Stimulated activated CD4-positive, alpha-beta T cell treated with anti-CD3 and anti-CD28 coated beads, Interleukin-4, amount 100 ng/mL, for 1 hour (primary cell): ENCODE measurements at places on chromosomes 6 and 20.

- no peak for DNase-seq
Measured at GRCh38 chr6:85015396-85015990, 251.1 kb upstream of the TBX18 start.

DNA sequence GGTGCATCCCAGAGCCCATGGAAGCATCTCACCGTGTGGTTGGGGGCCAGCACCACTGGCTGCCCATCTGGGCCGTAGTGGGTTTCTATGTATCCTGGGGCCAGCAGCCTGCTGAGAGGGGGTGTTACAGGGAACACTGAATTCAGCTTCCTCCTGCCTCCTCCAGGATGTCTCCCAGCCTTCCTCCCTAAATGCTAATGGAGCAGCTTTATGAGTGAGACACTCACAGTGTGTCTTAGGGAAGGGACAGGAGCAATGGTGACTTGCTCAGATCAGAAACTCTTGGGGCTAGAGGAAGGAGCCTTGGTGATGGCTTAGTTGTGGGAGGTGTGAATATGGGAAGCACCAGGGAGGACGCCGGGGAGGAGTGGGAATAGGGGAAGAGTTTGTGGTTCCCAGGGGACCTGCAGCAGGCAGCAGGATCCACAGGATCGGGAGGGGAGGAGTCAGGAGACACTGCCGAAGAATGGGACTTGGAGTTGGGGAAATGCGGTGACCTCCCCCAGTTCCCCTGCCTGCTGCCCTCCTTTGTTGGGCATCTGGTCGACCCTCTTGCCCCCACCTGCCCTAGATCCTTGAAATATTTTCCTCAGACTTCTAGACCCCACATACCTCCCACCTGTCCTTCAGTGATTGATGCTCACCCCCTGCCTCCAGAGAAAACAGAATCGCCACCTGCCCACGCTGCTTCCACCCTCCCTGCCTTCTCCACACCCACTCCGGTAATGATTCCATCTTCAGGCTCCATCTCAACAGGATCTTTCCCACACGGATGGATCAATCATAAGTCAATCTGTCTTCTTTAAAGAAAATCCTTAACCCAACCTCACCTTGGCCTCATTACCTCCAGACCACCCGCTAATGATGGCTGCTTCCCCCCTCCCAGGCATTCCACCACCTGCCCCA, 6.6 kb downstream of the ADAM33 start:
- no peak for DNase-seq

DNA sequence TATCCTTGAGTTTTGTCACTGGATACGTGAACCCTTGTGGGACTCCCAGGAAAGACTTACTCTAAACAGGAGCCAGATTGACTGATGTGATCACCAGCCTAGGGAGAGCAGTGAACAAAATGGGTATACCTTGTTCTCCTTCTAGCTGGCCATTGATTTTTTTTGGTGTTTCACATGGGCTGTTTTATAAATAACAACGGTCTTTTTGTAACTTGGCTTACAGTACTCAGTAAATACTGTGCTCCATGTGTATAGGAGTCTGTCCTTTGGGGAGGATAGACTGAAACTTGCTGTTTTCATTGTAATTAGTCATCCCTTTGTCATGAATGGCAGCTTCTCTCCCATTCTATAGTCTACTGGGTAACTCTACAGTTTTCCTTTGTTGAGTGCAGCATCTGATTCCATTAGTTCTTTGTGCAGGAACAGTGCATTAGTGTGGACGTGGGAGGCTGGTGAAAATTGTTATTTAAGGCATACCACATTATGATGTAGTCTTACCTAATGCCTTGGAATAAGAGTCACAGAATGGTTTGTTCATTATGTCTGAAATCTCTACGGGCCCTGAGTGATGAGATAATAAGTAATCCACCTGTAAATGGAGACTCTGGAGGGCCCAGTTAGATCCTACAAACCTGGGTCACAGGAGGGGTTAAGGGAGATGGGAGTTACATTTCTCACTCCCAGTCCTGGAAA, 89.5 kb downstream of the TIAM2 start:
- no peak for DNase-seq

DNA sequence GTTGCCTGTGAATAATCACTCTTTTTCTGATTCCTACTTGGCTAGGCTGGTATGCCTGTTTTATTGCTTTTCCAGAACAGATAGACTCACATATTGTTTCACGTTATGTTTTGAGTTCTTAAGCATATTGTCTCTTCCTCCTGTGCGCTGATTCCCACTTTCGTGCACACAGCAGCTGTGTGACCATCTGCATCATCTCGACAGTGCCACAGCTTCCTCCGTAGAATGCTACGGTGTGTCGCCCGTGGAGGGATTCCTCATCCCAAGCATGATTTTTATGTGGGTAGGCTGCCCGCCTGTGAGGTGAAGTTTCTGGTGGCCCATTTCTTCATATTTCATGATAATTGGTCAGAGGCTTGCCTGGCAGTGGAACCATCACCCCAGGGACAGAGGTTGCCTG, 31.8 kb downstream of the PLCB4 start:
- no peak for DNase-seq

- no peak for DNase-seq
Measured at GRCh38 chr6:129499843-129500219, 210.1 kb downstream of the ARHGAP18 start.

DNA sequence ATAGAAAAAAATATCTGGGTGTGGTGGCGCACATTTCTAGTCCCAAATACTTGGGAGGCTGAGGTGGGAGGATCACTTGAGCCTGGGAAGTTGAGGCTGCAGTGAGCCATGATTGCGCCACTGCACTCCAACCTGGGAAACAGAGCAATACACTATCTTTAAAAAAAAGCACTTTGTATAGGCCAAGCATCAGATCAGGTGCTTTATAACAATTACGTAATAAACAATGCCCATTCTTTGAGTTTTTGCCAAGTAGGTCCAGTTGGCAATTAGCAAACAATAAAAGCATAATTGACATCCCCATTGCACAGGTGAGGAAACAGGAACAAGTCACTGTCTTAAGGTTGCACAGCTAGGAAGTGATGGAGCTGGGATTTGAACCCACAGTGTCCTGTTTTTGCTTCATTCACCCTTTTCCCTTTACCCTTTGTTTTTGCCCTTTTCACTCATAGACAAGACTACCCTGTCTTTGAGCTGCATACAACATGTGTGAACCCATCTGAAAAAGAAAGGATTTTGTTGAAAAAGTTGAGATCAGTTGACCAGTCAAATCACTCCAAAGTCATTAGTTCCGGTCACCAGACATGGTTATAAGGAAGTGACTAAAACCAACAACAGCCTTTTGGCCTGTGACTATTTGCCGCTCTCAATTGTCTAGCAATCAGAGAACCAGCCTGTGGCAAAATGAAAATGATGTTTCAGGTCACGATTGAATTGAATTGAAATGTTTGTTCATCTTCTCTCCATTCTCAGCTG, 303.6 kb downstream of the TFAP2C start:
- no peak for DNase-seq

DNA sequence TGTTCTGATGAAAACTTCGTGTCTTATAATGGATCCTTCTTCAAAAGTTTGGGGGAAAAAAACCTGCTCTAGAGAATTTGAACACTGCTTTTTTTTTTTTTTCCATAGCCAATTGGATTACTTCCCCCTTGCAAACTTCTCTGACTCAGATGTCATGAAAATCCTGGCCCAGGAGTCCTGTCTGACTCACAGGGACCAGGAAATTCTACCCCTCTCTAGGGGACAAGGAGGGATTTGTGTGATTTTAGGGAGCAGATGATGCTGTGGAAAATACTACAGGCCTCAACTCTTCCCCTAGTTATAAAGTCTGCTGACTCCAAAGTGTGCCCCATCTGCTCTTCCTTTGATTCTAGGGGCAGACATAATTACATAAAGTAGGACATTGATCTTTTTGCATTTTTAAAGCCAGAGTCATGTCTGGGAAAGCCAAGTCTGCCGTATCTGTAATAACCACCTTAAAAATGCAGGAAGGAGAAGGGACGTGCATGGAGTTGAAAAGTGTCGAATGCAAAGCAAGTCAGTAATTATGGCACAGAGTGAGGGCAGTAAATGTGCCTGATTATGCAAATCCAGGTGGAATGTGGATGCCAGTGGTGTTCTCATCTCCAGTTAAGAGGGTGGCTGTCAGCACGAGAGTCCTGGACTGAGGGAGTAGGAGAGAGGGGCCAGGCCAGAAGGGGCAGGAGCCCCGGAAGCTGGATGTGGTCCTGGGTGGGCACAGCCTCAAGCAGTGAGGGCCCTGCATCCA, 144.3 kb upstream of the SULF2 start:
- no peak for DNase-seq

- no peak for DNase-seq
Measured at GRCh38 chr6:164396071-164397047, 913.0 kb downstream of the C6orf118 start.

GRCh38 chr6:144087789-144088426, 7.5 kb downstream of the SF3B5 start:
- no peak for DNase-seq

DNA sequence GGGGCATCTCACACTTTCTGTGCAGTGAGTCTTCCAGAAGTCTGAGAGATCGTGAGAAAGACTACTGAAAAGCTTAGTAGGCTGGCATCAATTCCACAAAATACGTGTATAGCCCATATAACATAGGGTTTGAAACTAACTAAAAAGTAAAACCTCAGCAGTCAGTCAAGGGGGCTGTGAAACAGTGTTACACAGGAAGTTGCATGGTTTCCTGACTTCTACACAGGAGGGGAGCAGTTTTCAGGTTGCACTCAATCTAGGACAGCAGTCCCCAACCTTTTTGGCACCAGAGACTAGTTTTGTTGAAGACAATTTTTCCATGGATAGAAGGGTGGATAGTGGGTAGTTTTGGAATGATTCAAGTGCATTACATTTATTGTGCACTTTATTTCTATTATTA, 4.7 kb upstream of the LY86 start:
- no peak for DNase-seq

DNA sequence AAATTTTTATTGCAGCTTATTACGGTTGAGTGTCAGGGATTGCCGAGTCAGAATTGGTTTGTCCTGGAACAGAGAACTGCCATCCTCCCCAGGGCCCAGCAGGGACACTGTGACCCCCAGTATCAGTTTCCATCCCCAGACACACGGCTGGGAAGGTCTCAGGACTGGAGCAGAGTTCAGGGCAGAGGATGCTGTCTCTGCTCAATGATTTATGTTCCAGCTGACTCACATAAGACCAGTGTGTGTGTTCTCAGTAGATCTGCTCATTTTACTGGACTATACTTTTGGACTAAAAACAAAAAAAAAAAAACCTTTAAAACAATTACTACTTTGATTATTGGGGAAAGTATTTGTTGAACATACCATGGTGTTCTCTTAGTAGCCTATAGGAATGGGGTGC, 44.2 kb downstream of the FNDC1 start:
- DNase-seq, result no peak

- no peak for DNase-seq
Measured at GRCh38 chr6:109524129-109524528, 41.1 kb upstream of the ZBTB24 start.

DNA sequence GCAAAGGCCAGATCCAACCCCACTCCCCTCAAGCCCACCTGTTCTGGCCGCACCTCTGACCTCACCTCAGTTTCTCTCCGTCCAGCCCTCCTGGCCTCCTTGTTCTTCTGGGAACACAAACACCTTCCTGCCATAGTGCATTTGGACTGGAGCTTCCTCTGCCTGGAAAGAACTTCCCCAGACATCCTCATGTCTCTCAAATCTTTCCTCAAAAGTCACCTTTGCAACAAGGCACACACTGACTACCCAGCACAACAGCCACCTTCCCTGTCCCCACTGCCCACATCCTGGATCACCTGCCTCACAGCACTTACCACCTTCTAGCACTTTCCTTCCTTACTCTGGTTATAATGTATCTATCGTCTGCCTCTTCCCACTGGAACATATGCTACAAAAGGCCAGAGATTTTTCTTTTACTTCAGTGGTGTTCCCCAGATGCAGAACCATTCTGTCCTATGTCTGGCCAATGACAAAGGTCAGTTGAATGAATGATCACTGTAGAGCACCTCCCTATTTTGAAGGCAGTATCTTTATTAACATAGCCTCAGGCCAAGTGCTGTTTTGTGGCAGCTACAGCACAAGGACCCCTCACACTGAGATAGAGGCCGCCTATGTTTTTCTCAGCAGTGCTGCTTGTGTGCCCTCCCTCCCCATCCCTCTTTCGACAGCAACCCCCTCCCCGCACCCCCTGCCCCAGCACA, 4.1 kb downstream of the HLA-B start:
- DNase-seq, result peak; percentile 18

DNA sequence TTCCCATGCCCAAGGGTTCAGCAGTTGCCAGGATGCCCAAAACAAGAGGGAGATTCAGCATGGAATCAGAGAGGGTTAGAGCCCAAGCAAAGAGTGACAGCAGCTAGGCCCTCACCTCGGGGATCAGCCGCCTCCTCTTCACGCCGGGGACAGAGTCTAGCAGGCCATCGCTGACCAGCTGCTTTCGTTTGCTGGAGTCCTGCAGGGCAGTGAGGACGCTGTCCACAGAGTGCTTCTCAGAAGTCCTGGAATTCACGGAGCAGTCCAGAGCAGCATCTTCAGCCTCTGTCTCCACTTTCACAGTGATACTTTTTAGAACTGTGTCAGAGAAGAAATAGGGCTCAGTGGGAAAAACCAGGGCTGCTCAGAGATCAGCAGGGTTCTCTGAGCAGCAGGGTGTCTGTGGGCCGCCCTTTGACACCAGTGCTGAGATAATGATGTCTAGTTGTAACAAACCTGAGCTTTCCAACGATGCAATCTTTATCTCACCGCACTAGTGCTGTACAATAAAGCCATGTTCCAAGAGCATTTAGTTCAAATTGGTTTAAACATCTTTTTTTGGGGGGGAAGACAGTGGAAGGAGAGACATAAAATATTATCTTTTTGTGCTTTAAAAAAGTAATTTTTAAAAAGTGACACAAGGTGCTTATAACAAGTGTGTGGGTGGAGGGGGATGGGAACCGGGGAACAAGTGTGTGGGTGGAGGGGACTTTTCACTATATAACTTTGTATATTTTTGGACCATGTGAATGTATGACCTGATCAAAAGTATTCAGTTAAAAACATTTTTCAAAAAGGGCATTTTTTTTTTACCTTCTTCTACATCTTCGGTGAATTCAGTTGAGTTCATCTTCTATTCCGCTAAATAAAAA, 16.6 kb downstream of the BEND3 start:
- no peak for DNase-seq

DNA sequence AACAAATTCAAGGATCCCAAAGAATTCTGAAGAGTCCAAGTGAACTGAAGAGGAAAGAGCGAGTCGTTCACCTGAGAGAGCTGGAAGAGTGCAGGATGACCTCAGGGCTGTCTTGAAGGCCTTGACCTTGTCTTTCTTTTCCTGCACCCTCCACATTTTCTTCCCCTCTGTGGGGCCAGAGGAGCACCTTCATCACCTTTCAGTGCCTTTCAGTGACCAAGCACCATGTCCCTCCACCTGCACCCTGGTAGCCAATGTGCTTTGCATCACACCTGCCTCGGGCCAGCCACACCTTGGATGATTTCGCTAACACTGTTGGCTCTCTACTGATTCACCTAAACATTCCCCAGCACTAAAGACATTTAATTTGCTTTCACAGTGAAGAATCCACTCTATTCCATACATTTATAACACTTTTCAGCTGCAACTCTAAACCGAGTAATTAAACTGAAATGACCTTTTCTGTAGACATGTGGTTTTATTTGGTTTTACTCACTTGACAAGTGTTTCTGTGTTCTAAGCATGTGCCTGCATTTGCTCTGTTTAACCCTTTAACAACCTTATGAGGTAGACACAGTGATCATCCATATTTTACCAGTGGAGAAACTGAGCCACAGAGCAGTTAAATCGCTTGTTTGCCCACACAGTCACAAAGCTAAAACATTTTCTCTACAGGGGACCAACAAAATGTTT, 121.3 kb upstream of the CST7 start:
- no peak for DNase-seq

GRCh38 chr6:84498905-84499304, 265.5 kb downstream of the TBX18 start:
- DNase-seq, result no peak
